A673 (cell line): ENCODE measurements at places on chromosomes 4 and X. TPM values are rescaled to one million over a fixed set of nuclear protein-coding genes. Genes with fewer than 3 reads are reported as not detected.

DNA sequence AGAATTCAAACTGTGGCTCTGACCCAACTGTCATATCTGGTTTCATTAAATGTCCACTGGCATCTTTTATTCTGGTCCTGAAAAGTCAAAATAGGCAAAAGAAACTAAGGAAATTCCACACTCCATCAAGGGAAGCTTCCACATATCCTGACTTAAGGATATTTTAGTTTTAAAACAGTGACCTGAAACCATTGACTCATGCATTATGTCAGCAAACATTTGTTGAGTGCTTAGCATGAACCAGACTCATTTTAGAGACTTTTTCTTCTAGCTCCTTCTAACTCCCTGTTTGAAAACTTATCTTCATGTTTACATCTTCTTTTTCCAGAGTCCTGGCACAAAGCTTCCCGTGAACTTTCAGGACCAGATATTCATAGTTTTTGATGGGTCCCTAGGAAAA is 6.9 kb upstream of the CXCL1 start:
- DNase-seq: no peak
- no peak overlapping the region for H3K27ac ChIP-seq
- H3K4me3 ChIP-seq: no peak overlapping the region
- H3K27me3 ChIP-seq: no peaks in the 10 kb centered on the region
- no peaks in the 10 kb centered on the region for H3K4me1 ChIP-seq
- no peaks in the 10 kb centered on the region for H3K36me3 ChIP-seq

DNA sequence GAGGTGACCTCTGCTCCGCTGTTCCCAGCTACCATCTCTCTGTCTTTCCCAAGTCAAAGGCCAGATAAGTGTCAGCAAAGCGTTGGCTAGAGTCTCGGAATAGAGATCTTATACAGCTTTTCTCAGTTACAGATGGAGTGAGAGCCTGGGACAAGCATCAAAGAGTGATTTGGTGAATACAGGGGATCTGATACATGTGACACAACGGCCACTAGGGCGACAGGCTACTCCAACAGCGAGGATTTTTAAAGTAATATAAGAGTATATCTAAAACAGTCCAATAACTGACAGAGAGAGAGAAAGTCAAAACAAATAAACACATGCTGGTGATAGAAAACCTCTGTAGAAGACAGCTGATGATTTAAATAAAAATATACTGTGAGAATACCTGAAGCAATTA is 433.1 kb upstream of the SMIM31 start:
- no peak overlapping the region for H3K4me3 ChIP-seq
- DNase-seq: no peak
- no peaks in the 10 kb centered on the region for H3K4me1 ChIP-seq
- no peak overlapping the region for H3K27ac ChIP-seq

- H3K27ac ChIP-seq: no peak overlapping the region
- no peak overlapping the region for H3K4me3 ChIP-seq
Measured at GRCh38 chr4:37737466-37737865, 51.3 kb upstream of the RELL1 start.

DNA sequence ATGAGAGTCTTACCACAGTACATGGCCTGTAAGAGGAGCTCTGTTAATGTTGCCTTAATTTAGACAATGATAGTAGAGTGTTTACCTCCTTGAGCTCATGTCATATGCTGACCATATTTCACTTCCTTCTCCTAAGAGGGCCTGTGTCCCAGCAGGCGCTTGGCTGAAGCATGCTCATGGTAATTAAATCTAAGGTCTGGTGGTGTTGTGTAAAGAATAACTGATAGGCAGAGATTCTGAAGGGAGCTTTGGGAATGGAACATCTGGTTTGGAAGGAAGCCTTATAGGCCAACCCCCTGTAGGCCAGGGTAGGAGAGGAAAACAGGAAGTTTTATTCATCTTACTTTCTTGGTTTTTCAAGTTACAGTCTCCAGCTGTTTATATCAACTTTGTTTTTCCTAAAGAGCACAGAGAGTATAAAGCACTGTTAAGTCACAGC is 300.2 kb downstream of the USP46 start:
- DNase-seq: peak; percentile 4
- H3K4me1 ChIP-seq: no peaks in the 10 kb centered on the region
- no peaks in the 10 kb centered on the region for H3K36me3 ChIP-seq

DNA sequence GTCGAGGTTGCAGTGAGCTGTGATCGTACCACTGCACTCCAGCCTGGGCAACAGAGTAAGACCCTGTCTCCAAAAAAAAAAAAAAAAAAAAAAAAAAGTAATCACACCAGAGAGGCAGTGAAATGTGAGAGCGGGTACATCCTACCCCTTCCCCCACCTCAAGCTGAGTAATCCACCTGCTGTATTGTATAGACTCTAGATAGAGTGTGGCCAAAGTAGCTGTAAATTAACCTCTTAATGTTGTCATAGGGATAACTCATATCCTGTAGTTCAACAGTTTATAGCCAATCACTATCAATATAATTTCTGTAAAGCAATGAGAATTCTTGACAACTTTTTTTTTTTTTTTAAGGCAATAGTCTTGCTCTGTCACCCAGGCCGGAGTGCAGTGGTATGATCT is 30.8 kb downstream of the TNIP2 start:
- DNase-seq: no peak
- no peak overlapping the region for H3K27ac ChIP-seq
- peaks cover 4% of the 10 kb centered on the region for H3K36me3 ChIP-seq
- H3K4me1 ChIP-seq: no peaks in the 10 kb centered on the region

- H3K27ac ChIP-seq: no peak overlapping the region
- H3K36me3 ChIP-seq: no peaks in the 10 kb centered on the region
- no peaks in the 10 kb centered on the region for H3K27me3 ChIP-seq
Measured at GRCh38 chr4:63063760-63064159, 1345.5 kb downstream of the TECRL start.

GRCh38 chr4:99736846-99737245 is 79.2 kb upstream of the C4orf54 start:
- H3K36me3 ChIP-seq: no peaks in the 10 kb centered on the region
- H3K4me1 ChIP-seq: no peaks in the 10 kb centered on the region
- DNase-seq: no peak
- H3K27ac ChIP-seq: no peak overlapping the region

- H3K36me3 ChIP-seq: no peaks in the 10 kb centered on the region
- H3K4me3 ChIP-seq: no peak overlapping the region
- peaks cover 2% of the 10 kb centered on the region for H3K27me3 ChIP-seq
- H3K27ac ChIP-seq: no peak overlapping the region
Measured at GRCh38 chrX:96394598-96394997, 290.0 kb upstream of the DIAPH2 start.

- DNase-seq: no peak
- H3K27me3 ChIP-seq: no peaks in the 10 kb centered on the region
- H3K4me1 ChIP-seq: no peaks in the 10 kb centered on the region
- H3K27ac ChIP-seq: no peak overlapping the region
- no peak overlapping the region for H3K4me3 ChIP-seq
- H3K36me3 ChIP-seq: no peaks in the 10 kb centered on the region
Measured at GRCh38 chr4:112213091-112213490, 18.5 kb upstream of the AP1AR start.

GRCh38 chr4:152398060-152398459 is 137.8 kb downstream of the FBXW7 start:
- H3K4me3 ChIP-seq: no peak overlapping the region
- H3K4me1 ChIP-seq: peaks cover 16% of the 10 kb centered on the region
- DNase-seq: peak; percentile 51
- no peak overlapping the region for H3K27ac ChIP-seq
- H3K27me3 ChIP-seq: no peaks in the 10 kb centered on the region
- H3K36me3 ChIP-seq: no peaks in the 10 kb centered on the region

DNA sequence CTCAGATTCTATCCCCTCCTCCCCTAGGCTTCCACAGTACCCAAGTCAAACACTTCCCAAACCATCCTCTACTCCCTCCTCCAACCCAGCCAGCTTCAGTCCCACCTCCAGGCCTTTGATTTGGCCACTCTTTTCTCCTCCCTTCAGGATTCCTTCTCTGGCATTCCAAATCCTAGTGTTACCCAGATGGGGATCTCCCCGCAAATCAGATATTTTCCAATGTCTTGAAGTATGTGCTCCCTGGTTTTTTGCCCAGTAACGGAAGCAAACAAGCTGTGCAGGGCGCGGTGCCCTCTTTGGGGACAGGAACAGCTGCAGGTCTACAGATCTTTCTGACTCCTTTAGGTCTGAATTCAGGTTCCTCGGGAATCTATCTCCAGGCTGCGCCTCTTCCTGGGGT is 2.2 kb upstream of the SYN1 start:
- DNase-seq: no peak
- H3K27ac ChIP-seq: no peak overlapping the region
- no peak overlapping the region for H3K4me3 ChIP-seq
- H3K36me3 ChIP-seq: no peaks in the 10 kb centered on the region

- no peaks in the 10 kb centered on the region for H3K27me3 ChIP-seq
- DNase-seq: peak; percentile 48
- H3K27ac ChIP-seq: no peak overlapping the region
- H3K4me3 ChIP-seq: no peak overlapping the region
Measured at GRCh38 chrX:134013524-134013923, 28.1 kb upstream of the GPC3 start.

Gene HOPX
- not detected in 2 replicates for total RNA-seq

Gene RBM46
- 0.24 TPM in 1 of 2 replicates, not detected in the other for total RNA-seq

Gene NXF2
- total RNA-seq: not detected in 2 replicates

Gene CT45A3
- total RNA-seq: not detected in 2 replicates
